ENCODE measurements at places on chromosomes 13 and 19.

DNA sequence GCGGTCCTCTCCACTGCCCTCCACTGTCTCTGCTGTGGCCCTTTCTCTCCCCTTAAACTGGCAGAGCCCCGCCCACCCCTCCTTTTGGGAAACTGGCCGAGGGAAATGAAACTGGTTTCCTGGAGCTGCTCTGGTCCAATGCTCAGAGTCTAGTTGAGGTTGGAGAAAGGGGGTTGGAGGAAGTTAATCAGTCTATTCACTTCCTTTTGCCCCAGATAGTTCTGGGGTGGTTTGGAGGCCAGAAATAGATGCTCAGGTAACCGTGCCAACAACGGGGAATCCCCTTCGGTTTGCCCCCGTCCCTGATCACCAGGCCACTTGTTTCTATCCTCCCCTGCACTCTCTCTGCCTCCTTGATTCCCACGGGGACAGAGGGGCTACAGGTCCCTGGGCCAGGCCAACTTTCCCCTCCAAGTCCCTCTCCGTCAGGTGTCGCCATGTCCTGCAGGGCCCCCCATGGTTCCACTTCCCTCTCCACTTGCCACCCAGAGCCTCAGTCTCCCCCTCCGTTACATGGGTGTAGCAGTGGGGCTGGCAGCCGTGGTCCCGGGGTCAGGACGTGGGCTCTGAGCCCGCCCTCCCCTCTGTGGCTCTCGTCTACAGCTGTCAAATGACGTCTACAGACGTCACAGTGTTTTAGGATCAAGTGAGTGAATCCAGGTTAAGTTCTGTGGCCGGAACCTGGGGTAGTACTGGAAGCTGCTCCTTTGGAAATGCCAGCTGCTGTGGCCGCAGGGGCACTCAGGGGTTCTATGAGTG lies at the start of gene IL4I1:
Gene IL4I1 (minus strand): TSS at position 25 of the 759 bp plus-strand sequence. CDS start 727 bp downstream, outside the sequence.
- peak; percentile 38 for DNase-seq

- DNase-seq = no peak
Observed at GRCh38 chr13:54356209-54356608, 1327.6 kb downstream of the OLFM4 start.

GRCh38 chr13:100535426-100536135 lies 53.0 kb downstream of the GGACT start:
- DNase-seq = no peak

DNA sequence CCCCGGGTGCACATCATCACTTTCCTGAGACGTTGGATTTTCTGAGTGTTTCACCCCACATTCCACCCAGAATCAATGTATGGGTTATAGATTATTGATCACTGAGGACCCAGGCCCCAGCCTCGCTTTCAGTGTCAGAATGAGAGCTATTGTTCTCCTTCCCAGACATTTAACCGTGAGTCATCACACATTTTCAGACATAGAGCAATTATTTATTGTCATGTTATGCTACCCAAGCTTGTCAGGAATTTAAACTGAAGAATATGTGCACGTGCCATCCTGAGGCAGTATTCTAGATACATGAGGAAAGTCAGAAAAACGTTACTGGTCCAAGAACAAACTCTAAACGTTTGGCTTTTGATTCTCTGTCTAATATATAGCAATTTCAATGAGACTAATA lies 276.6 kb upstream of the ZNF507 start:
- DNase-seq = no peak

GRCh38 chr13:110251193-110251819 lies 55.7 kb downstream of the COL4A1 start:
- no peak for DNase-seq

DNA sequence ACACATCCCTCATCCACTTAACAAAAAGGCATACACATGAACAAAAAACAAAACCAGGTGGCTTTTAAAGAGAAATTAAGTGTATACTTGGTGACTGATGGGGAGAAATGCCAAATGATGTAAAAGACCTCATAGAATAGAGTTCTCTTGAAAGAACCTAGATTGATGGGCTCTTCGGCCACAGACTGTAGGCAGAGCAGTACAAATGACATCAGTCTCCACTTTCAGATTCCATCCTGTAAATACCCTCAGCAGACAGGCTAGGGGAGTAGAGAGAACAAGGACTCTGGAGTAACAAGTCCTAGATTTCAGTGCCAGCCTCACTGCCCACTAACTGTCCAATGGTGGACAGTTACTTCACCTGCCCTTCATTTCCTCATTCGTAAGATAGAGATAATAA lies 203.8 kb downstream of the MZT1 start:
- no peak for DNase-seq

DNA sequence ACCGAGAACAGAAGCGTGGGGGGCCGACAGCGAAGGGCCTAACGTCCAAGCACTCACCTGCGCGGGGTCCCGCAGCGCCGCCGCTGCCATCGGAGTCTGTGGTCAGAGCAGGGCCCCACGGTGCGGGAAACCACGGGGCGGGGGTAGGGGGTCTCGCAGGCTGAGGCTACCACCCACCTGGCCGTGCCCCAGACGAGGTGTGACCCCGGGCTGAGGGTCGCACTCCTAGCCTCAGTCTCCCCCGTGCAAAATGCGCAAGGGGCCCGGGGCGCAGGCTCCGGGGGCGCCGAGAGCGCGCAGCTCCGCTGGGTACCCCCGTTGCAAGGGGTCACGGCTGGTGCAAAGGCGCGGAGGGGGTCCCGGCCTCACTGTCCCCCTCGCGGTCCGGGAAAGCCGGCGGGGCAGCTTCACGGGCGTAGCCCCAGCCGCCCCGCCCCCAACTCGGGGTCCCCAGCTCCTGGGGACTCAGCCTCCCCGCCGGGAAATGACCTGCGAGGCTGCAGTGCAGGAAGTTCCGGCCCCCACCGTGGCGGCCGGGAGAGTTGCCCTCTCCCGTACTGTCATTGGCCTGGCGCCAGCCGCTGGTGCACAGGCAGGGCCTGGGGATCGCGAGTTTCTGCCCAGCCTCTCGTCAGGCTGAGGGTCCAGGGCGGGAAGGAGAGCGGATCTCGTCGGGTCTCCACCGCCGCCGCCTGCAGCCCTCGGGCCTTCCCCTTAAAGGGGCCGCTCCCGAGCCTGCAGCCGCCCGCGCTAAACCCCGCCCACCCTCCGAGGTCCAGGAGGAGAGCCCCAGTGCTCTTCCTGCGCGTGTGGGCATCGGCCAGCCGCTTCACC lies at the start of gene ZNF792:
Gene ZNF792 (minus strand): TSS at position 657 of the 834 bp plus-strand sequence. CDS start 567 bp downstream, at position 90.
- DNase-seq = peak; percentile 74

- DNase-seq = no peak
Observed at GRCh38 chr13:48653472-48653939, at the start of gene CYSLTR2. TSS of gene CYSLTR2 (plus strand) at chr13:48653929. CDS start at chr13:48706818, 52,889 bp downstream.

GRCh38 chr19:50702871-50703829 lies 16.5 kb downstream of the SHANK1 start:
- DNase-seq = peak; percentile 16

DNA sequence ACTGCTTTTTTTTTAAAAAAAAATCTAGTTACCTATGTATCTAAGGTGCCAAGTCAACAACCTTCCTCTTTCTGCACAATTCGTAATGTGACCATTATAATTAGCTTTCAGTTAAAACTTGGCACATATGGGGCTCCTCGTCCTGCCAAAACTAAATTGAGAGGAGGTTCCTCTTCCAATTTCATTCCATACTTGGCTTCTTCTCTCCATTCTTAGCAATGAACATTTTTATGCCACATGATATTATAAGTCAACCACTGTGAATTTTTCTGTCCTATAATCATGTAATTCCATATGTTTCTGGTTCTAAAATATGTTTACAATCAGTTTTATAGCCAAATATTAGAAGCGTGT lies 177.0 kb downstream of the DCLK1 start:
- no peak for DNase-seq

GRCh38 chr13:75870397-75870903 lies 234.3 kb downstream of the LMO7 start:
- DNase-seq = peak; percentile 37

GRCh38 chr19:14056741-14057356 lies 5.0 kb downstream of the PALM3 start:
- no peak for DNase-seq

DNA sequence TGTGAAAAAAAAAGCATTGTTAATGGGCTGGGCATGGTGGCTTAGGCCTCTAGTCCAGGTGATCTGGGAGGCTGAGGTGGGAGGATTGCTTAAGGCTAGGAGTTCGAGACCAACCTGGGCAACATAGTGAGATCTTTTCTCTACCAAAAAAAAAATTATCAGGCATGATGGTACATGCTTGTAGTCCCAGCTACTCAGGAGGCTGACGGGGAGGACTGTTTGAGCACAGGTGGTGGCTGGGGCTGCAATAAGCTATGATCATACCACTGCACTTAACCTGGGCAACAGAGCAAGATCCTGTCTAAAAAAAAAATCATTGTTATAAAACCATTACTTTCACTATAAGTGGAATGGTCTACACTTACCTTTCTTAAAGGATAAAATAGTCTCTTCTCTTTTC lies 30.4 kb downstream of the GPC6 start:
- DNase-seq = no peak

- DNase-seq = no peak
Observed at GRCh38 chr19:49188626-49189200, 31.1 kb downstream of the TRPM4 start.

DNA sequence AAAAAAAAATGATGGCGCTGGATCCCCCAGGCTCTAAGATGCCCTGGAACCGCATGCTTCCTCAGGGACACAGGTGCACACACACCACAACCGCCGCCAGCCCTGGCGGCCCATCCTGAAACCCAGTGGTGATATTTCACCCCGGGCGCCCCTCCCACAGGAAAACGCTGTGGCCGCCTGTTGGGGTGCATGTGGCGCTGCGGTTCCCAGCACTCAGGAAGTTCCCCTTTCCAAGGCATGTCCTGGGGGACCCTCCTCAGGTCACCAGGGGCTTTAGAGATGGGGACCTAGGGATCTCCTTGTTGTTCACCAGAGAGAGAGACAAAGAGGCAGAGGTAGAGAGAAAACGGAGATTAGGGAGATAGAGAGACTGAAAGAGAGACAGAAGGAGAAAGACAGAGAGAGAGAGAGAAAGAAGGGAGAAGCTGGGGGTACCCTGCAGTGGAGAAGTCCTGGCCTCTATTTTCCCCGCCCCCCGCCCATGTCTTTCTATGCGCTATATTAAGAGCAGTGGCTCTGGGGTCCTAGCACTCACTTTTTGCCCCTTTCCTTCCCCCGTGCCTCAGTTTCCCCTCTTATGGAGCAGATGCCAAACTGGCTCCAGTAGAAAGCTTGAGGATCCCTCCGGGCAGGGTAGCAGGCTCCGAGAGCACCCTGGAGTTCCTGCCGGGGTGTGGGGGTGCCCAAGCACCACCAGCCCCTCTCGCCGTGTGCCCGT lies 2.3 kb downstream of the ADGRE2 start:
- no peak for DNase-seq

DNA sequence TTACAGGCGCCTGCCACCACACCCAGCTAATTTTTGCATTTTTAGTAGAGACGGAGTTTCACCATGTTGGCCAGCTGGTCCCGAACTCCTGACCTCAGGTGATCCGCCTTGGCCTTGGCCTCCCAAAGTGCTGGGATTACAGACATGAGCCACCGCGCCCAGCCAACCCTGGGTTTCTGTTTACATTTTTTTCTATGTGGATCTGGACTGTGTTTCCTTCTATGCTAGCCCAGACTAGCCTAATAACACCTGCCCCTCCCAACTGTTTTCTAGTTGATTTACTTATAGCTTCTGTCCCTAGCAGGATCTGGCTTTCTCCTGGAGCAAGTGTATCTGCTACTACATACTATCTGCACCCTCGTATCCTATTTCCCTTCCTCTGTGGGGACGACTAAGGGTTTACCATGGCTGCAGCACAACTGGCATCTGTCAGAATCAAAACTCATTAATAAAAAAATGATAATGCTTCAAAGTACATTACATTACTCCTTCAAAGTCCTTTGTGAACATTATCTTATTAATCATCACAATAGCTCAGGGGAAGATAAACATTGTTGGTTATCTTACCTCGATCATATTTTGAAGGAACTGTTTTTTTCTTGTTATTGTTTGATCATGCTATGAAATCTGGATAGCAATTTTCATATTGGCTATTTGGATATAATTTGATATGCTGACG lies 228.3 kb downstream of the KLF5 start:
- DNase-seq = no peak

DNA sequence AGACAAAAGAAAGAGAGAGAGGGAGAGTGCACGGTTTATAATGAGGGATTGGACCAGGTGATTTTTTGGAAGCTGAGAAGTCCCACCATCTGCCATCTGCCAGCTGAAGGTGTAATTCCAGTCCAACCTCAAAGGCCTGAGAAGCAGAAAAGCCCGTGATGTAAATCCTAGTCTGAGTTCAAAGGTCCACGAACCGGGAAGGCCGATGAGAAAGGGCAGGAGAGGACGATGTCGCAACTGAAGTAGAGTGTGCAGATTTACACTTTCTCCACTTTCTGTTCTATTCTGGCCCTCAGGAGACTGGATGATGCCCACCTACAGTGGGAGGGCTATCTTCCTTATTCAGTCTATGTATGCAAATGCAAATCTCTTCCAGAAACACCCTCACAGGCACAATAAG lies 500.0 kb downstream of the DIAPH3 start:
- DNase-seq = no peak

DNA sequence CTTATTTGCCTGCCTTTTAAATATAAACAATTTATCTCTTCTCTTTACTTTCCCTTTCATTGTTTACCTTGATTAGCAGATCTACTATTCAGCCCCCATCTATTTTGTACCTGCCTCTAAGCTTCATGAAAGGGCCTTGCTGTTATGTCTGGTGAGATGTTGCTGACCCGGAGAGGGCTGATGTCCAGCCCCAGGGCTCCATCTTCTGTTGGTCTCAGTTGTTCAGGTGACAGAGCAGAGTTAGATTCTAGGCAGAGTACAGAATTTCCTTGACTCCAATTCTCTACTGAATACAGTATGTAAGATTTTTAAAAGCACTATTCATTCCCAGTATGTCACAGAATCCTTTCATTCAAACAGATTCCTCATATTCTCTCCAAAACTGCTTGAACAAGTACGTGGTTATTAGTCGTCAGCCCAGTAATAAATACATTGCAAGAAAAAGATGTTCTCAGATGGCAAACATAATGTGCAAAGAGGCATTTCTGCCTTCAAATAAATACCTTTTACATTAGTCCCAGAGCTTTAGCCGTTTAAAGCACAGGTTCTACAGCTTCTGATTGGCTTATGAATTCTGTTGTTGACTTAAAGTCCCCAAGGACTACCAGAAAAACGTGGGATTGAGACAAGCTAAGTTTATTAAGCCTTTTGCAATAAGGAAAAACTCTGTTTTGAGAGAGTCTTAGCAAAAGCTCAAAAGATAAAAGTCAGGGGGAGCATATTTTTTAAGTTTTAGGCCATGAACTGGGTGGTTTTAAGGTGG lies 159.1 kb downstream of the GPC5 start:
- DNase-seq = no peak

DNA sequence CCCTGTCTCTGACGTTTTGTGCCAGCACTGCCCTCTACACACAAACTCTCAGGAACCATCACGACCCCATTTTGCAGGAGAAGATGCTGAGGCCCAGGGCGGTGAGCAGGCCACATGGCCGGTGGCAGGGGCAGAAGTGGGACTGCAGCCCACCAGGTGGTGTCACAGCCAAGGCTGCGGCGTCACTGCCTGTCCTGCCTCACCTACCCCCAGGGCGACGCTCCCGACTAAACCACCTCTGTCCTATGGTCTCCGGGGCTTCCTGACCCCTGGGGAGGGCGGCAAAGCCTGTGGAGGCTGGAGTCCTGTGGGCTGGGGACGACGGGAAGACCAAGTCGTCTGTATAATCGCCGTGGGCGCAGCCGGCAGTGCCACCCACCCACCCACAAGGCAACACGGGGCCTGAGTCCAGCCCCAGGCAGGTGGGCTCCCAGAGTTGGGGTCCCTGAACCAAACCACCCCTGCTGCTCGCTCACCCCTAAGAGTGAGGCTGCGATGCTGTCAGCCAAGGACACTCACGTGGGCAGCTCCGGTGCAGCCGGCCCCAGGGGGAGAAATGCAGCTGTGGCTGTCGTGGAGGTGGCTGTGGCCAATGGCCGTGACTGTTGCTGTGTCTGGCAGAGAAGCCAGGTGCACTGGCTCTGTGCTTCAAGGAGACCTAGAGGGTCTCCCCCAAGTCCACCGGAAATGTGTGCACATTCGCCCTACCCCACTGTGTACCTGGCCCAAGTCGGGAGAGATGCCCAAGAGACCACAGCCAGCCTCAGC lies 29.7 kb downstream of the RASA3 start:
- DNase-seq = no peak
